ENCODE measurements at places on chromosomes 16 and 17. TPM values are rescaled to one million over a fixed set of nuclear protein-coding genes. Genes with fewer than 3 reads are reported as not detected.

Gene TRPV3
- total RNA-seq: 0.10 TPM

Gene MYH2
- not detected for total RNA-seq

Gene TBC1D26
- total RNA-seq: not detected

Gene B9D1
- total RNA-seq: 16.2 TPM

Gene GAST
- total RNA-seq: not detected

Gene MEAK7
- total RNA-seq: 17.2 TPM

Gene APOH
- total RNA-seq: not detected

Gene CLEC3A
- not detected for total RNA-seq

Gene SOX9
- 9.0 TPM for total RNA-seq

Gene KCTD5
- total RNA-seq: 39.7 TPM

Gene ASGR1
- not detected for total RNA-seq

Gene CCL1
- total RNA-seq: not detected

Gene PDILT
- not detected for total RNA-seq

Gene KRTAP4-5
- total RNA-seq: not detected

Gene NPIPA5
- 2.0 TPM for total RNA-seq

Gene KCNG4
- not detected for total RNA-seq

Gene KRT222
- total RNA-seq: not detected

Gene CACNG4
- total RNA-seq: not detected

Gene EME1
- 10.6 TPM for total RNA-seq

GRCh38 chr16:56980792-56981724 lies 8.3 kb upstream of the NLRC5 start:
- no peak for DNase-seq

DNA sequence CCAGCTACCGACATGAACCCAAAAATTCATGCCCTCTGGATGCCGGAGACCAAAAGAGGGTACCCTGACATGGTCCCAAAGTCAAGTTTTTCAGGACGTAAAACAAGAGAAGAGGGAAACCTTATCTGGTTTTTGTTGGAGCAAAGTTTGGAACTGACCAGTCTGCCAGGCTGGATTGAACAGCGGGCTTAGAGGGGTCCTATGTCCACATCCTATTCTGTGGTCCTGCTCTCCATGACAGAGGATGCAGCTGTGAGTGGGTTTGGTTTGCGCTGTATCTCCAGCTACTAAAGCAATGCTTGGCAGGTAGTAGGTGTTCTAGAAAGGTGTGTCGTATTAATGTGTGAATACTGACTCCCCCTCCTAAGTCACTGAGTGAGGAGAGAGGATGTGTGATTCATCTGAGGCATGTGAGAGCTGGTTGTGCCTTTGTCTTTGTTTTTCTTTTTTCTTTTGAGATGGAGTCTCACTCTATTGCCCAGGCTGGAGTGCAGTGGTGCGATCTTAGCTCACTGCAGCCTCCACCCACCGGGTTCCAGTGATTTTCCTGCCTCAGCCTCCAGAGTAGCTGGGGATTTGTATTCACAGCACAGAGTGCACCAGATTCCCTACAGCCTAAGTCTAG lies 31.0 kb downstream of the PMM2 start:
- DNase-seq: no peak

- DNase-seq: no peak
Observed at GRCh38 chr16:58850678-58851020, 116.5 kb upstream of the GOT2 start.

DNA sequence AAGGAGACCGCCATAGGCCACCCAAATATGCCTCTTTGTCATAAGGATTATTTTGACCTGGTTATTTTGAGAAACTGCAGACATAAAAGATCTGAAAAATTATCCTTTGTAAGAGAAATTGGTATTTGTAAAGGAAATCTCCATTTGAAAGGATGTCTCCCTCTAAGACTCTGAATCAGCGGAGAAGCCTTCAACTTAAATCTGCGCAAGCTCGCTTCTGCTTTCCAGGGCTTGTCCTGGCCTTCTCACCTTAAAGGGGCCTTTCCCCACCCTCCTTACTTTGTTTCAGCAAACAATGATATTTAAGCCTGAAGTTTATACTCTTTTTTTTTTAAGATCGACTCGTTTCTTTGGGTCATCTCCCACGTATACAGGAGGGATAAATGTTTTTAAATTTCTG lies 34.5 kb downstream of the HSBP1 start:
- no peak for DNase-seq

- DNase-seq: peak; percentile 77
Observed at GRCh38 chr16:96935-97381, 18.9 kb downstream of the MPG start.

GRCh38 chr16:83433201-83433600 lies 374.6 kb upstream of the HSBP1 start:
- peak; percentile 56 for DNase-seq

GRCh38 chr17:66381701-66382362 lies 79.4 kb downstream of the PRKCA start:
- DNase-seq: no peak

DNA sequence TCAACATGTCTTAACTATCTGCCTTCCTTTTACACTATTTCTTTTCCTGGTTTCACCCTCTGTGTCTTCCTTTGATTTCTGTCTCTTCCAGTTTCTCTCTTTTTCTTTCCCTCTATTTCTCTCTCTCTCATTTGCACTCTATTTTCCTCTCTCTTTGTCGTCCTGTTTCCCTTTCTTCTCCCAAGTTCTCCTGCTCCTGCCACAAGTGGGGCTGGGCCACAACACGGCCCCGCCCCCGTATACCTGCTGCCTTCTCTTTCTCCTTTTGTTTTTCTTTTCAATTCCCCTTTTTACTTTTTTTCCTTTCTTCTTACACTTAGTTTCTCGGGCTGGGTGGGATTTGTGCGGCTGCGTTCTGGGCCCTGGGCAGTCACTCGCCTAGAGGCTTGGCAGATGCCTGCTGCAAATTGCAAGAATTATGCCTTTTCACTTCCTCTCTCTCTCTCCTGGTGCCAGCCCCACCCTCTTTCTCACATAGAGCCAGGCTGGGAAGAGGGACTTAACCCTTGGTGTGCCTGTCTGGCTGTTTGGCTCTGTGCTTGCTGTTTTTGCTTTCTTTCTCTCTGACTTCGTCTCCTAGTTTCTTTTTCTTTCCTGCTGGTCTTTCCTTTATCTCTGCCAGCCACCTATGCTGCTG lies 2139.4 kb downstream of the TP53TG3F start:
- no peak for DNase-seq

DNA sequence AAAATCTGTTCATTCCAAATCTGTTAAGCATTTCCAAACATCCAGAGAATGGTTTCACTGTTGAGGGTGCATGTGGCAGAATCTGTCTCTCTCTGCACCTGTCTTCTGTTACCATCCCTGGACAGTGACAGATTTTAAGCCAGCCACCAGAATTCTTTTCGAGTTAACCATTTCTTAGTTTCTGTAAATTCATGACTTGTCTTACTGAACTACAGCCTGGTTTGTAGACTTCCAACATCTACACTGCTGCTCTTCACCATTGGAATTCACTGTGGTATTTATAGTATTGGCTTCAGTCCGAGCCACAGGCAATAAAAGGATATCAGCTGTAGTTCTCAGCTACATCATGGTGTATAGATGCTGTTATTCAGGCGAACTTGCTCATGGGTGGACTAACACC lies 47.6 kb downstream of the GOSR1 start:
- no peak for DNase-seq

DNA sequence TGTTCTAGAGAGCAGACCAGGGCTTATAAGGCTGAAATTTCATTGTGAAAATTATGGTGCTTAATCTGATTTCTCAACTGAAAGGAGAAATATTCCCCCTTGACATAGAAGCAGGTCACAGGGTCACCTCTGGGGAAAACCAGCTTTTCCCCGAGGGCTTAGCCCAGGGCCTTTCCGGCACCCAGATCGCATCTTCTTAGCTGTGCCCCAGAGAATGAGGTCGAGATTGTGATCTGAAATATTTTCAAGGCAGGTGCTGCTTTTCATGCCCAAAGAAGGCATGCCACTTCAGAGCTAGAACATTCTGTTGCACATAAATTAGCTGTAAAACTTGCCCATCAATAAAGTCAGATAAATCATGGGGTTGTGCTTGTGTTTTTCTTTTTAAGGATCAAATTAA lies 25.4 kb upstream of the ARHGAP17 start:
- DNase-seq: no peak

DNA sequence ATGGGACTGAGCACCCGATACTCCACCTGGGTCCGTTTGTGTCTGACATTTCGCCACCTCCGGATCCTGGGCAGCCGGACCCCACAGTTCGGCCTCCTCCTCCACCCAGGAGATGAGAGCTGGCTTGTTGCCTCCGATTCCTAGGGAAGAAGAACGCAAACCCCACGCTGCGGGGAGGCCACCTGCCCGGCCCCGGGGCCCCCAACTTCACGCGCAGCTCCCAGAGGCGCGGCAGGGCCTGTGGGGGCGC lies 542 bp downstream of the ZNF764 start:
- no peak for DNase-seq

DNA sequence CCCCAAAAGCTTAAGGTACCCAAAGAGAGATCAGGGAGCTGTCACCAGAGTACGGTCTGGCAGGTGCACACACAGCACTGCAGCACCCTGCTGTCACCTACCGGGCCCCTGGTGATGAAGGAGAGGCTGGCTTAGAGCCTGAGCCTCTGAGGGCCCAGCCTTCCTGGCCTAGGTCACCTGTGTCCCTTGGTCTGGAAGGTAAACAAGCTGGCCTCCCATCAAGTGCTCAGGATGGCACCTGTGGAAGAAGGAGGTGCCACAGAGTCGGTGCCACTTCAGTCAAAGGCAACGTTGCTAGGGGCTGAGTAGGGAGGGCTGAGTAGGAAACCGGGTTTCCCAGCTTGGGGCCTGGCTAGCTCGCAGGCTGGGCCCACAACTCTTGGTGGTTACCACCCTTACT lies 70.7 kb downstream of the COG7 start:
- DNase-seq: no peak

- DNase-seq: peak; percentile 3
Observed at GRCh38 chr17:56594320-56595107, 1.0 kb downstream of the NOG start.

DNA sequence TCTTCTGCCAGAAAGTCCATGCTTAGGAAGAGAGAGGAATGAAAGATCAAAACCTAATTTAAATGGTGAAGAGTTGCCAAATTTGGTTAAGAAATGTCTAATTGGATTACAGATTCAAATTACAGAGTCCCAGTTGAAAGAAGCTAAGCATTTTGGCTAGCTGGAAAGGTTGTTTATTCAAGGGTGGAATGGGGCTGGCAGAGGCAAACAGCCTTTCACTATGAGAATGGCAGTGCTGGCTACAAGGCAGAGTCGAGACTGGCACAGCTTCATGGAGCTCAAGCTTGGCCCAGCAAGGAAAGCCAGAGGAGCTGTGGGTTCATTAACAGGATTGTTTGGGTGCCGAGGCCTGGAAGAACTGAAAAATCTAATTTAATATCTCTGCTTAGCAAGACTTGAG lies 13.6 kb downstream of the MAP3K3 start:
- no peak for DNase-seq

- no peak for DNase-seq
Observed at GRCh38 chr17:20123209-20123608, 114.0 kb downstream of the SPECC1 start.

- DNase-seq: no peak
Observed at GRCh38 chr16:8286348-8286747, 304.0 kb downstream of the TMEM114 start.

DNA sequence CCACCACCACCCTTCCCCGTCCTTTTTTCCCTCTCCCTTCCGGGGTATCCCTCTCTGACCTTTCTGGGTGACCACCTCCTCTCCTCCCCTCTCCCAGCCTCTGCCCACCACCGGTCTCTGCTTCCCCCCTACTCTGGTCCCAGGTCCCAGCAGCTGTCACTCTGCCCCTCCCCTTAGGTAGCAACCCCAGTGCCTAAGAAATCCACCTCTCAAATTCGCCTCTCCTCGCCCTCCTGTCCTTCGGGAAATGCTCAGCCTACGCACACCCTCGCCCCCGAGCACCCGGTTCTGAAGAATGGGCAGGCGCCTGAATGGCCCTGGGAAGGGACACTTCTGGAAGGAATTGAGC lies 775 bp upstream of the SP6 start:
- no peak for DNase-seq

DNA sequence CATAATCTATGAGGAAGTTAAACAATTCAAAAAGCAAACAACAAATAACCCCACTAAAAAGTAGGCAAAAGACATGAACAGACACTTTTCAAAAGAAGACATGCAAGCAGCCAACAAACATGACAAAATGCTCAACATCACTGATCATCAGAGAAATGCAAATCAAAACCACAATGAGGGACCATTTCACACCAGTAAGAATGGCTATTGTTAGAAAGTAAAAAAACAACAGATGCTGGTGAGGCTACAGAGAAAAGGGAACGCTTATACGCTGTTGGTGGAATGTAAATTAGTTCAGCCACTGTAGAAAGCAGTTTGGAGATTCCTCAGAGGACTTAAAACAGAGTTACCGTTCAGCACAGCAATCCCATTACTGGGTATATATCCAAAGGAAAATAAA lies 24.4 kb downstream of the TNFRSF13B start:
- no peak for DNase-seq

- no peak for DNase-seq
Observed at GRCh38 chr17:63694950-63695773, 4.8 kb downstream of the LIMD2 start.

GRCh38 chr16:2027024-2028010 lies 615 bp downstream of the NHERF2 start:
- peak; percentile 46 for DNase-seq

DNA sequence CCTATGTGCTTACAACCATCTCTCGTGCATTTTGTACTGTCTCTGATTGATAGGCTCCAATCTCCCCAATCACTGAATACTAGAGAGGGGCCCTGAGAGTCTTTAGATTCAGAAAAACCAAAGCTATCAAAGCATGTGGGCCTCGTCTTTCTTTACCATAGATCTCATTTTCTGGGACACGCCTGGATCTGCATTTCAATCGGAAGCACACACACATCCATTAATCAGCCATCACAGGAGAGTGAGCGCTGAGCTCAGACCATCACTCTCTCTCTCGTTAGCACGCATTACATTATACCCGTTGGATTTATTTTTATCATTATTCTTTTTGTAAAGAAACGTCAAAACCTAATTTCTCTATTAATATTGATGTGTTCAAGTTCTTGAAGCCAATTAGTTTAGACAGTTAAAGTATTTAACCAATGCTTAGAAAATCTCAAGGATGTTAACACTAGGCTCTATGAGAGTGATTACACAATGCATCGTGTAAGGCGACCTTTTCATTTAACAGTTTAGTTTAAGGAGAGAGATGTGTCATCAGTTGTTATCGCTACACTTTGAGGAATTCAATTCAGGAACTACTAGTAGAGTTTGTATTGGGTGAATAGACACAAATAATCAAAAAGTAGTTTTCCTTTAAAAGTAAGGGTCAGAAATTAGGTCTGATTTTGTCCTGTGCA lies 650.7 kb downstream of the CDH8 start:
- no peak for DNase-seq

GRCh38 chr17:74922694-74923537 lies at the start of gene USH1G:
Gene USH1G (minus strand): TSS chr17:74923255. CDS start chr17:74923073, 182 bp downstream.
- no peak for DNase-seq

GRCh38 chr17:72090108-72090507 lies 30.7 kb upstream of the SOX9 start:
- no peak for DNase-seq
